WTC11 (cell line): ENCODE measurements at places on chromosomes 7 and 10. TPM values are rescaled to one million over a fixed set of nuclear protein-coding genes. Genes with fewer than 3 reads are reported as not detected.

DNA sequence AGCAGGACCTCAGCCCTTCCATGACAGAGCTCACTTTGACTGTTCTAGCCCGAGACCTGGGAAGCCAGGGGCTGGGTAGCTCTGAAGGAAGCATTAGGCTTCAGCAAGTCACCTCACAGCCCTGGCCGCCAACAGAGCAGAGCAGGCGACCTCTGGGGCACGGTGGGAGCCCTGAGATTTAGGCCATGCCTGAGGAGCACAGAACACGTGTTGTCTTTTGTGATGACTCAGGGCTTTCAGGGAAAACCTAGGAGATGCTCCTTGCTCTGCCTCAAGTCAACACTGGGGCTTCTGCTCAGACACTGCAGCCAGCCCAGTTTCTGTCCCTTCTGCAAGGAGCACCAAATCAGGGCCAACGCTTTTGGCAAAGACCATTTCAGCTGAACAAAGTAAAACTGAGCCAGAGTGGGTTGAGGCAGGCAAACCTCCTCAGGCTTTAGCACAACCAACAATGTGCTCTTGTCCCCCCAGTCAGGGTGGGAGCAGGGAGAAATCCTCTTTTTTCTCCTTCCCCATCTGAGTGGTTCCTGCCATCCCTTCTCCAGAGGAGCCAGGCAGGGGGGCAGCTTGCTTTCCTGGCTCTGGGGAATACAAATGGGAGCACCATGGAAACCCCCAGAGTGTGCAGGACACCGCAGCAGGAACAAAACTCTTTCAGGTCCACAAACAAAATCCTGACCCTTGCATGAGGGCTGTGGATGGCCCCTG lies 14.4 kb downstream of the CAMK2G start:
- no peaks in the 10 kb centered on the region for H3K27me3 ChIP-seq
- peaks cover 22% of the 10 kb centered on the region for H3K4me1 ChIP-seq
- no peak for DNase-seq
- no peak overlapping the region for H3K27ac ChIP-seq
- H3K4me3 ChIP-seq: no peak overlapping the region
- H3K36me3 ChIP-seq: peaks cover 24% of the 10 kb centered on the region

DNA sequence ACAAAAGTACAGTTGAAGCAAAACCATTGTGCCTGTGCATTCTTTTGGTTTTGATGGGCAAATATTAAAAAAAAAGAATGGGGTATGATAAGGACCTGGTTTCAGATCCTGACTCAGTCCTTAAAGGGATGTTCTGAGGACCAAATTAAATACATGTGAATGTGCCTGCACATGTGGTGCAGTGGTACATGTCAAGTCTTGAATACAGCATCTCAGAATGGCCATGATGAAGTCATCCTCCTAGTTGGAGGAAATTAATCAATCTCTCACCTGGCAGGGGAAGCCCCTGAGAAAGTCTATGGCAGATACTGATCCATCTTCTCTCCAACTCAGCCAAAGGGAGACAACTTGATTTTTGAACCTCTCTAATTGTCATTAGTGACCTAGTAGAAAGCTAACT lies 207.0 kb downstream of the SUGCT start:
- no peak overlapping the region for H3K27ac ChIP-seq
- peaks cover 24% of the 10 kb centered on the region for H3K36me3 ChIP-seq
- peaks cover 3% of the 10 kb centered on the region; the same call in 1 of the 2 replicates for H3K27me3 ChIP-seq
- H3K4me3 ChIP-seq: no peak overlapping the region
- no peak for DNase-seq

DNA sequence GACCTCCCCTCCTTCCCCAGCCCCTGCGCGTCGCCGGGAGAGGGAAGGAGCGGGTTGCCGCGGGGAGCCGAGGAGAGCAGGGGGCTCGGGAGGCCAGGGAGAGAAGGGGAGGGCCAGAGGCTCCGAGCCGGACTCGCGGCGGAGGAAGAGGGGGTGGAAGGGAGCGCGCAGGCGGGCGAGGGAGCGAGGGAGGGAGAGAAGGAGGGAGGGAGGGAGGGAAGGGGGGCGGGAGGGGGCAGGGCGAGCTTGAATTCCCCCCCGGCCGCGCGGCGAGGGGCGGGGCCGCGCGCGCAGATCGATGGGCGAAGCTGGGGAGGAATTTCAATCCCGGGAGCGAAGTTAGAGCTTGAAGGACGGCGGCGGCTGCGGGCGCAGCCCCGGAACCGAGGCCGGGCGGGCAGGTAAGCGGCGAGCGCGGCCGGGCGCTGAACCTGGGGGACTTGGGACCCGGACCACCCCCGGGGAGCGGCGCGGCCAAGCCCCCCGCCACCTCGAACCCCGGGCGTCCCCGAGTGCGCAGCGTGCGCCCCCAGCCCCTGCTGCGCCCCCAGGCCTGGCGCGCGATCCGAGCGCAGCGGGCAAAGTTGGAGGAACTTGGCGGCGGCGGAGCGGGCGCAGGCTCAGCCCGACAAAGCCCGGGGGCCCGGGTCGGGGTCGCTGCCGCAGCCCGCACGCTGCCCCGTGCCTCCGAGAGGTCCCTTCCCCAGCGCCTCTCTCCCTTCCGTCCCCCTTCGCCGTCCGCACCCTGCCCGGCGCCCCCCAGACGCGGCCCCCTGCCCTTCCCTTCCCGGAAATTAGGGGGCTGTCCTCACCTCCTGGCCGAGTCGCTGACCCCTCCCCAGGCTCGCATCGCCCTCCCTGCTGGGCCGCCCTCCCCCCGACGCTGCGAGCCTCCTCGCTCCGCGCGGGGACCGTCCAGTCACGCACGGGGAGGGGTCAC lies at the start of gene ELFN1:
Gene ELFN1, plus strand, starts transcription at position 324 of the 940 bp plus-strand sequence. CDS start 74,320 bp downstream, outside the sequence.
- DNase-seq: peak; percentile 81
- peak within 1 kb of the TSS; percentile 62 for H3K4me3 ChIP-seq
- H3K27ac ChIP-seq: no peak within 1 kb of the TSS
- H3K36me3 ChIP-seq: no peaks in the 10 kb centered on the region
- peaks cover 8% of the 10 kb centered on the region; the same call in 1 of the 2 replicates for H3K4me1 ChIP-seq

DNA sequence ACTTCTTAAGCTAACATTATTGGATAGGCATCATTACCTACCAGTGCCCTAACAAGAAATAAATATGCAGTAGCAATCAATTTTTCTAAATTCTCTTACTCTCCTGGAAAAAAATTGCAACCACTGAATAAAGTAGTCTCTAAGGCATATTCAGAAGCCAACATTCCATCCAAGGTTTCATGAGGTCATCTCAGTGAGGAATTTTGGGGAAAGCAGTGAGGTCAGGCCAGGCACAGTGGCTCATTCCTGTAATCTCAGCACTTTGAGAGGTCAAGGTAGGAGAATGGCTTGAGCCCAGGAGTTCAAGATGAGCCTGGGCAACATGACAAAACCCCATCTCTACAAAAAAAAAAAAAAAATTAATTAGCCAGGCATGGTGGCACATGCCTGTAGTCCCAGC lies 75.9 kb upstream of the GHITM start:
- peaks cover 2% of the 10 kb centered on the region; the same call in 1 of the 2 replicates for H3K27me3 ChIP-seq
- DNase-seq: no peak
- 0 out of 2 replicates have a peak, but pooled peaks cover 5% of the 10 kb centered on the region for H3K4me1 ChIP-seq
- no peaks in the 10 kb centered on the region for H3K36me3 ChIP-seq

- no peaks in the 10 kb centered on the region; the same call in 1 of the 2 replicates for H3K4me1 ChIP-seq
- no peak overlapping the region for H3K4me3 ChIP-seq
- H3K36me3 ChIP-seq: no peaks in the 10 kb centered on the region
Measured at GRCh38 chr10:27568196-27569175, 64.4 kb downstream of the RAB18 start.

DNA sequence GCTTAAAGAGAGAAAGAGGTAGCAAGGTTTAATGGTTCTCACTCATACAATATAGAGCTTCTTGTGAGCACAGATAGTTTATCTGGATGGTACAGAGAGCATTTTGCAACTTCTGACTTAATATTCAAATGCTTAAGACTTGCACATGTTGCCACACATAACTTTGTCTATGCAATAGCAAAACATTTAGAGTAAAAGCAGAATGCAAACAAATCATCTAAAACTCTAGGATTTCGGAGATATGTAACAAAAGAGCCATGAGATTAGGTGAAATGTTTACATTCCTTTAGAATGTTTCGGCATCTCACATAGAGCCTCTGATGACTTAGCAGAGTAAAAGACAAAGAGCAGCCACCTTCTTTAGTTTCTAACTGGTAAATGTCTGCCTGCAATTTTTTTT lies 717.1 kb upstream of the LRRN3 start:
- no peak overlapping the region for H3K27ac ChIP-seq
- H3K27me3 ChIP-seq: no peaks in the 10 kb centered on the region
- H3K4me3 ChIP-seq: no peak overlapping the region
- H3K4me1 ChIP-seq: peaks cover 8% of the 10 kb centered on the region; the same call in 1 of the 2 replicates
- H3K36me3 ChIP-seq: no peaks in the 10 kb centered on the region
- DNase-seq: no peak

GRCh38 chr10:47353351-47353750 lies 5.2 kb downstream of the RBP3 start:
- H3K27ac ChIP-seq: no peak overlapping the region
- no peaks in the 10 kb centered on the region for H3K36me3 ChIP-seq
- H3K4me3 ChIP-seq: no peak overlapping the region
- no peaks in the 10 kb centered on the region for H3K4me1 ChIP-seq

DNA sequence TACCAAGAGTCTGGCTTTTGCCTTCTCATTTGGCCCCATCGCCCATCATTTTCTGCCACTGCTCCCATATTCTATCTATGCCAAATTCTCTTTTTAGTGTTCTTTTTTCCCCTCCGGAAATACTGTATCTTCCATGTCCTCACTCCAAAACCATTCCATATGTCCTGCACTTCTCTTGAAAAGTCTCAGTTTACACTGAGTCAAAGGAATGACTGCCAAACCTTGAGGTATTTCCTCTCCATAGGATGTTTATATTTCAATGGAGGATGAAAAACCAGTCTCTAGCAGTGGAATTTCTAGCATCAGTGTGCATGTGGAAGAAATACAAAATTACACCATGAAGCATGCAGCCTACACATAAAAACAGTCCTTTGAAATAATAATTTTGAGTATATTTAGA lies 121.4 kb upstream of the PHYHIPL start:
- peaks cover 5% of the 10 kb centered on the region for H3K4me1 ChIP-seq
- no peak overlapping the region for H3K4me3 ChIP-seq
- H3K36me3 ChIP-seq: peaks cover 12% of the 10 kb centered on the region
- no peak for DNase-seq

DNA sequence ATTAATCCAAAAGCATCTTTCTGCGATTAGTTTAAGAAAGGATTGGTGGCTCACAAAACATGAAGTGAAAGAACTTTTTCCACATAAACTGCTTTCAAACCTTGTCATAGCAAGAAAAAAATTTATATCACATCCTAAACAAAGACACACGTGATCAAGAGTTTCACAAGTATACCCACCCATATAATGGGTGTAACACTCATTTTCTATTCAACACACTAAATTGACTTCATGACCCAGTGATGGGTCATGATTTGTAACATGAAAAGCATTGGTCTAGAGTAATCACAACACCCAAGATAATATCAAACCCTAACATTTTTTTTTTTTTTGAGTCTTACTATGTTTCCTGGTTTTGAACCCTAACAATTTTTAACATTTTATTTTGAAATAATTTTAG lies 17.6 kb downstream of the PMPCB start:
- peaks cover 90% of the 10 kb centered on the region for H3K36me3 ChIP-seq
- H3K27ac ChIP-seq: no peak overlapping the region
- H3K27me3 ChIP-seq: no peaks in the 10 kb centered on the region
- H3K4me3 ChIP-seq: no peak overlapping the region
- no peak for DNase-seq
- H3K4me1 ChIP-seq: no peaks in the 10 kb centered on the region

DNA sequence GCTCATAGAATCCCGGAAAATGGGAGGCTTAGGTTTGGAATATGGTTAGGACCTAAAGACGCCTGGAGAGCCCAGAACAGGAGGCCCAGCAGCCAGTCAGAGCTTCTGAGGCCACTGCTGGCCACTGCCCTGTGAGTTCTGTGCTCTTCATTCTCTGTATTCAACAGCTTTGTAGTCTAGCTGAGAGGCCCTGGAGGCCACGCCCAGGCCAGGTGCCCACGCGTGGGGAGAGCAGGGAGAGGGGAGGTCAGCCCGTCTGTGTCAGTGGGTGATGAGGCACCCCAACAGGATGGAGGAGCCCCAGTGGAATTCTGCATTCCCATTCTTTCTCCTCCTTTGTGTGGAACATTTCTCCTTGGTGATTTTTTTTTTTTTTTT lies 29.1 kb downstream of the IL15RA start:
- H3K4me3 ChIP-seq: no peak overlapping the region
- H3K4me1 ChIP-seq: peaks cover 36% of the 10 kb centered on the region
- H3K27ac ChIP-seq: no peak overlapping the region
- no peaks in the 10 kb centered on the region for H3K36me3 ChIP-seq

DNA sequence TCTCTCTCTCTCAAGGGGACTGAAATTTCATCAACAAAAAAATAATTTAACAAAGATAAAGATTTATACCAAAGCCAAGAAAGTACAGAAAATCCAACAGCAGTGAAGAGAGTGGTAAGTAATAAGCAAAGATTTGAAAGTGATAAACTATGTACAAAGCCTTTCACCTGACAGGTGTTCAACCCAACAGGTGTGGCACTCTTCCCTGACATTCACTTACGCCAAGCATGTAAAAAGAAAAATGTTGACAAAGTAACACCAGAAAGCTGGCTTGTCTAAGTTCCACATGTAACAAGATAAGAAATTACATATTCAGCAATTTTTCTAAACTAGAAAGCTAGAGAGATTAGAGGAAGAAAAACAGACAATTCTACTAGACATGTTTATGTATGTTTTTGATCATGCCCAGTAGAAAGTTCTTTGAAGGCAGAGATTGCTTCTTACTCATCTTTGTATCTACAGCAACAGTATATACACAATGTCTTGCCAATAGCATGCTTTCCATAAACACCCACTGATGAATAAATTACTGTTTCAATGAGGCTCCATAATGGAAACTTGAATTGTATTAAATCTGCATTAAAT lies 468.5 kb downstream of the PARD3 start:
- H3K36me3 ChIP-seq: peaks cover 13% of the 10 kb centered on the region
- H3K4me1 ChIP-seq: peaks cover 24% of the 10 kb centered on the region
- H3K4me3 ChIP-seq: no peak overlapping the region
- DNase-seq: no peak

Gene HTR5A
- not detected in 3 replicates for total RNA-seq

Gene OPN4
- total RNA-seq: not detected in 3 replicates

Gene GPER1
- total RNA-seq: 0.28 to 0.87 TPM (median 0.41 TPM) in 3 replicates

Gene NOBOX
- total RNA-seq: not detected in 3 replicates

Gene CPA4
- total RNA-seq: 0.11 TPM in 2 of 3 replicates, not detected in the other

Gene CHAT
- total RNA-seq: not detected in 3 replicates

Gene SOSTDC1
- total RNA-seq: 0.09 to 0.23 TPM (median 0.15 TPM) in 3 replicates

Gene ZNF503
- 0.25 to 0.39 TPM (median 0.34 TPM) in 3 replicates for total RNA-seq

Gene UCMA
- total RNA-seq: 1.0 to 1.9 TPM (median 1.5 TPM) in 3 replicates
